ENCODE measurements at places on chromosomes 6 and 20. TPM values are rescaled to one million over a fixed set of nuclear protein-coding genes. Genes with fewer than 3 reads are reported as not detected.

Gene PHACTR3
- 0.26 TPM for total RNA-seq

Gene ETV7
- 0.48 TPM for total RNA-seq

Gene RCAN2
- total RNA-seq, result 5.9 TPM

Gene SCAF8
- 39.4 TPM for total RNA-seq

Gene FAM209B
- not detected for total RNA-seq

Gene TGM2
- 262 TPM for total RNA-seq

Gene PHACTR1
- total RNA-seq, result 0.16 TPM

Gene NKX2-4
- total RNA-seq, result not detected

Gene DNMT3B
- total RNA-seq, result 2.3 TPM

Data from epithelial cell of alveolus of lung (primary cell).